ENCODE measurements at places on chromosomes 1 and 21.
A peak's percentile ranks its signal among the peaks of the same experiment; 100 is the strongest.

DNA sequence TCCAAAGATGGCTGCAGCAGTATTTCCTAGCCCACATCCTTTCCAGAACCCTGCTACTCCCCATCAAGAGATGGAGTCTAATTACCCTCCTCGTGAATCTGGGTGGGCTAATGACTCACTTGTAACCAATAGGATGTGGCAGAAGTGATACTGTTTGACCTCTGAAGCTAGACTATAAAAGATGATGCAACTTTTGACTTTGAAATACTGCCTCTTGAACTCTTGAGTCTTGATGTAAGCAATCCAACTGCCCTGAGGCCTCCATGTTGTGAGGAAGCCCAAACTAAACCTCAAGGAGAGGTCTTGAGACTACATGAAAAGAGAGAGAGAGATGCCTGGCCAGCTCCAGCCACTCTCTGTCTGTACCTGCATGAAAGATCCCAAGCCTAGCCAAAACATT, 29.5 kb downstream of the LMO4 start:
- DNase-seq: no peak

- DNase-seq: no peak
These were observed 61.5 kb upstream of the F3 start for GRCh38 chr1:94602802-94603625.

- DNase-seq: no peak
These were observed 14.5 kb downstream of the HHAT start for GRCh38 chr1:210342986-210343780.

- DNase-seq: no peak
These were observed 59.4 kb downstream of the DIPK1A start for GRCh38 chr1:92901699-92902405.

GRCh38 chr1:29948581-29948980, 712.3 kb downstream of the PTPRU start:
- DNase-seq: no peak

DNA sequence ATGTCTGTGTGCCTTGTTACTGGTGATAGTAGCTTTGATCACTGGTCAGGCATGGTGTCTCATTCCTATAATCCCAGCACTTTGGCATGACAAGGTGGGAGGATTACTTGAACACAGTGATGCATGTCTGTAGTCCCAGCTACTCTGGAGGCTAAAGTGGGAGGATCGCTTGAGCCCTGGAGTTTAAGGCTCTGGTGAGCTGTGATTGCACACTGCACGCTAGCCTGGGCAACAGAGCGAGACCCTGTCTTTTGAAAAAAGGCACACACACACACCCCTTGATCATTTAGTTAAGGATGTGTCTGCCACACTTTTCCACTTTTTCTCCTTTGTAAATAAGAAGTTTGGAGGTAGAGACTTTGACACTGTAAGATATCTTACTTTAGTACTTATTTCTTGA, 15.1 kb downstream of the MIGA1 start:
- no peak for DNase-seq

DNA sequence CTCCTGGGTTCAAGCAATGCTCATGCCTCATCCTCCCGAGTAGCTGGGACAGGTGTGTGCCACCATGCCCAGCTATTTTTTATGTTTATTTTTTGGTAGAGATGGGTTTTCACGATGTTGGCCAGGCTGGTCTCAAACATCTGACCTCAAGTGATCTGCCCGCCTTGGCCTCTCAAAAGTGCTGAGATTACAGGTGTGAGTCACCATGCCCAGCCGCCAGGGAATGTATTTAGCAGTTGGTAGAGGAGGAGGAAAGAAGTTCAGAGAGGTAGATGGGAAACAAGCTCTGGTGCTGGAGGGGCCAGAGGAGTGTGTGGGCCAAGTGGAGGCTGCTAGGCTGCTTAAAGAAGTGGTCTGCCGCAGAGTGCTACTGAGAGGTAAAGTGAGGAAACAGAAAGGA, 6.0 kb downstream of the DOP1B start:
- DNase-seq: no peak

GRCh38 chr1:117615474-117615873, 9.6 kb downstream of the TENT5C start:
- DNase-seq: no peak

DNA sequence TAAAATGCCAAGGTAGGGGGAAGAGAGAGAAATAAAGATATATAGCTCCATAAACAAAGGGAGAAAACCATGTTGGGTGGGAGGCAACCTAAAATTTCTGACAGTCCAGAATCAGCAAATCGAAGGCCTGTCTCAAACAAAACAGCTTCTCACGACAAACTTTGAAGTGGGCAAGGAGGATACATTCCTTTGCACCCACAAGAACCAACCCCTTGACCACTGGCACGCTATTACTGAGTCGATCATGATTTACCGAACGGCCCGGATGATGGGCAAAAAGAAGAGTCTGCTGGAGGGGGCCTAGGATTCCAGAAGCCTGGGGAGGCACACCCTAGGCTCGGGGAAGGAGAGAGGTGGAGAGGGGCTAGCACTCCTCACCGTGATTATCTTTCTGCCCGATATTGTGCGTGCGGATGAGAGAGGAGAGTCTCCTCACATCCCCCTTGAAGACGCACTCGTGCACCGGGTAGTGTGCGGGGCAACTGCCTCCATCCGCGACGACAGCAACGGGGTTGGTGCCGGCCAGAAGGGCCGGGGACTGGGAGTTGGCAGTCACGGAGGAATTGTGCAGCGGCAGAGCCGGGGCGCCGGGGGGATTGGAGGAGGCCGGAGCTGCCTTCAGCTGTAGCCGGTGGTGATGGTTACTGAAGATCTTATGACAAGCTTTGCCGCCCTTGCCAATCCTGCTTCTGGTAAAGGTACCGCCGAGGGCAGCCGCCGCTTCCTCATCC, 756 bp downstream of the ANKRD13C start:
- peak; percentile 28 for DNase-seq

DNA sequence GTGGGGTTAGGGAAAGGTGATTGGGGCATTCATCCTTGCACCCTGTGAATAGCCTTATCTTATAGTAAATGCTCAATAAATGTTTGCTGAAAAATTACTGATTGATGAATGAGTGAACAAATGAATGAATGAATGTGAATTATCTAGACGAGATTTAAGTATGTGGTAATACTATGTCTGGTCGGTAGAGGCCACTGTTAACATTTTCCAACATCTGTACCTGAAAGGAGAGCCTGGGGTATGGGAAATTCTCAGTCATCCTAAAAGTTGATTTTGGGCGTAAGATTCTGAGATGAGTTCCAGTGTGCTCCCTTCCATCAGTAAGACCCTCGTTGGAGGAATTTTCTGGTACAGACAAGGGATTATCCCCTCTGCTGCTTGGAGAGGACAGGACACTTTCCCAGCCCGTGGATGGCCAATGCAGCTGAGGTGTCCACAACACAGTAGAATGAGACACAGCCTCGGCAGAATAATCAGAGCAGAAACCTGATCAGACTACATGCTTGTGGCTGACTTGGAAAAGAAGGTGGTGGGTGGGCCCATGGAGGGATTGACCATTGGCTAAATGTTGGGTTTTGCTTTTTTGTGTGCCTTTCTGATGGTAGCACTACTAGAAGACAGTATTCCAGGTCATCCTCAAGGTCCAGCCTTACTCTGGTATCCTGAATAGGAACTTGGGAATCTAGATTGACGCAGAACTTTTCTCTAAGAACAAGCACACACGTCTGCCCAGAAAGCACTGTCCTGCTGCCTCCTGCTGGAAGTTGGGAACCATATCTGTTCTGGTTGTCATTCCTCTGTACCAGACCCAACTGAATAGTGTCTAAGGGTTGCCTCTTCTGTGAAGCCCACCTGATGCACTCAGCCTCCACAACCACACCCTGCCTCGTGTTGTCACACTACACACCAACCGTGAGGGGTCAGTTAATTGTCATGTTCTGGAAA, 262.0 kb downstream of the TNR start:
- no peak for DNase-seq

DNA sequence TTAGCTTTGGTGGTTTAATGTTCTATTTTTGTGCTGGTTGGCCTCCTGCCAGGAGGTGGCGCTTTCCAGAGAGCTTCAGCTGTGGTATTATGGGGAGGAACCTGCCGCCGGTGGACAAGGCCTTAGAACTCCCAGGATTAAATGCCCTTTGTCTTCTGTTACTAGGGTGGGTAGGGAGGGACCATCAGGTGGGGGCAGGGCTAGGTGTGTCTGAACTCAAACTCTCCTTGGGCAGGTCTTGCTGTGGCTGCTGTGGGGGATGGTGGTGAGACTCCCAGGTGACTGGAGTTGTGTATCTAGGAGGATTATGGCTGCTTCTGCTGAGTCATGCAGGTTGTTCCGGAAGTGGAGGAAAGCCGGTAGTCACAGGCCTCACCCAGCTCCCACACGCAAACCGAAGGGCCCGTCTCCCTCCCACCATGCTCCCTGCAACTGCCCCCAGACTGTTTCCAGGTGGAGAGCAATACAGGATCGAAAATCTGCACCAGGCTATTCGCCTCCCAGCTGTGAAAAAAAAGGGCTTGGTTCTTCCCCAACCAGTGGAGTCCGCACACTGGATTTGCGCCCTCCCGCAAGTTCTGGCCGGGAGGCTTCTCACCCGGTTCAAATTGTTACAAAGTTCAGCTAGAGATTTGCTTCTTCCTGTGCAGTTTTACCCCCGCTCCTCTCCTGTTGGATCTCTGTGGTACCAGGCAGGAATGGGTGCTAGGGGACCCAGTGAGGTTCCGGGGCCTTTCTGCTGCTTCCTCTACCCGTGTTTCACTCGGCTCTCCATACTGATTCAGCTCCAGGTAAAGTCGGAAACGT, 220.5 kb downstream of the CENPF start:
- no peak for DNase-seq

DNA sequence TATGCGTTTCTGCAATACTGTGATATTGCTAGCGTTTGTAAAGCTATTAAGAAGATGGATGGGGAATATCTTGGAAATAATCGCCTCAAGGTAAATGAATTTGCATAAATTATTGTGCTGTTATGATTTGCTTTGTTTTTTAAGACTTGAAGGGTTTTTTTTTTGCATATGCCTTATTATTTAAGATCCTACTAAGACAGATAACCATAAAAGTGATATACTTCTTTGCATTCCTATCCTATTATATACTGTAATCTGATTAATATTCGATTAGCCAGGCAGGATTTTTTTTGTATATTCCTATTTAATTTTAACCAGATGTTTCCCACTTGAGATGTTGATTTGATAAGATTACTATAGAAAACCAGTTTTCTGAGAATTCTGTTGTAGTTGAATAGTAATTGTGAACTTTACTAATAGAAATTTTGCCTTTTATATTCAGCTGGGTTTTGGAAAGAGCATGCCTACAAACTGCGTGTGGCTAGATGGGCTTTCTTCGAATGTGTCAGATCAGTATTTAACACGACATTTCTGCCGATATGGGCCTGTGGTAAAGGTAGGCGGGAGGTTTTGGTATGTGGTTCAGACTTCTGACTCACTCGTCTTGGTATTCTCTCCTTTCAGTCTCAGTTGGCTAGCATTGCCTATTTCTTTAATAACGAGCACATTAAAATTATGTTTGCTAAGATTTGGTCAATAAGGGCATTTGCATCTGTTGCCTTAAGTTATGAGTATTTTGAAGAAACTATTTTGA, 56.8 kb downstream of the ZBTB17 start:
- DNase-seq: peak; percentile 9

DNA sequence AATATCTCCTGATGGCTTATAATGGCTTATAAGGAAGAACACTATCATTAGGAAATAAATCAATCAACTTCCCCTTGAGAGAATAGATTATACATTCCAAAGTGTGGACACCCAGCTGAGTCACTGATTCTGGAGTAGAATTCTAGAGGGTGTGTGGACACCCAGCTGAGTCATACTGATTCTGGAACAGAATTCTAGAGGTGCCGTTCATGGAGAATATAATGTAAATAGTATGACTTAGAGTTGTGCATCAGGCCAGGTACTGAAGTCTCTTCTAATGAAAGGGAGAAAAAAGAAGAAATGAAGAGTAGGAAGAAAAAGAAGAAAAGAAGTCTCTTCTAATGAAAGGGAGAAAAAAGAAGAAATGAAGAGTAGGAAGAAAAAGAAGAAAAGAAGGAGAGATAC, 2.4 kb upstream of the USP33 start:
- peak; percentile 38 for DNase-seq

- no peak for DNase-seq
These were observed 8.0 kb upstream of the RNPC3 start for GRCh38 chr1:103517380-103518047.

DNA sequence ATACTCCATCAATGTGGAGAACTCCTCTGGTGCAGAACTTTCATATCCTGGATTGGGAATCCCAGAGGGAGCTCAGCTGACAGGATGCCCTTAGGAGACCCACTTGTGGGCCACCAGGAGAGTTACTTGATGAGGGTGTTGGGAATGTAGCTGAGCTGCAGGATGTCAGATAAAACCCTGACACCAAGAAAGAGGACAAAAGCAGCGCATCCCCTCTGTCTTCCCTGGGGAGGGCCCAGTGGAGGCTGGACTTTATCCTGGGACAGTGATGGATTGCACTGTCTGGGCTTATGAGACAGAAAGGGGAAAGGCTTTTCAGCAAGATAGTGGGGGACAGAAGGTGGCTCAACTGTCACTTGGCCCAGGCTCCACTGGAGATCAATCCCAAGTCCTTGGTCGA, 88.1 kb upstream of the BCAR3 start:
- no peak for DNase-seq

- DNase-seq: no peak
These were observed 22.9 kb downstream of the OVAAL start for GRCh38 chr1:180581635-180582039.

GRCh38 chr1:167472752-167473521, 45.4 kb downstream of the CD247 start:
- no peak for DNase-seq

GRCh38 chr1:115538579-115538978, 103.2 kb upstream of the VANGL1 start:
- no peak for DNase-seq

- DNase-seq: no peak
These were observed 39.0 kb downstream of the COQ8A start for GRCh38 chr1:226979115-226979516.

DNA sequence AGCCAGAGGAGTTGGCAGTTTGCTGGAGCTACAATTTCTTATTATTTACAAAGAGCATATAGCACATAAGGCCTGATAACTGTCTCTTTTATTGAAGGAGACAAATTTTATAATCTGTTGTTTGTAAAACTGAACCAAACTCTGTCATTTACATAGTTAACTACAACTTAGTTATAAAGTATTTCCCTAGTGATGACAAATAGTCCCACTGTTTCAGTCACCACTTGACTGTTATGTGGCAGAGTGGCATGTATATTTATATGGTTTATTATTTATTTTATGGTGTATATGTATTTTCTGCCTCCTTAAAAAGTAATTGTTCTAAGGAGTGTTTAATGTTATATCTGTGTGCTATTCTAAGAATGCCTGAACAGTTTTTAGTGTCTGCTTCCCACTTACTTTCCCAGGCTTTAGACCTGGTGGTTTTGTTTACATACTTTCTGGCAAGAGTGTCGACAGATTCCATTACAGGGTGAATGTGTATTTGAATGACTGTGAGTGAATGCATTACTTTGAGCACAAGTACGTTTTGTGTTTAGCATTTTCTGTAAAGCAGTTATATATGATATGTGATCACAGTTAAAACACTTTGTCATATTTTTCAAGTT, 10.0 kb downstream of the TSEN15 start:
- DNase-seq: no peak

DNA sequence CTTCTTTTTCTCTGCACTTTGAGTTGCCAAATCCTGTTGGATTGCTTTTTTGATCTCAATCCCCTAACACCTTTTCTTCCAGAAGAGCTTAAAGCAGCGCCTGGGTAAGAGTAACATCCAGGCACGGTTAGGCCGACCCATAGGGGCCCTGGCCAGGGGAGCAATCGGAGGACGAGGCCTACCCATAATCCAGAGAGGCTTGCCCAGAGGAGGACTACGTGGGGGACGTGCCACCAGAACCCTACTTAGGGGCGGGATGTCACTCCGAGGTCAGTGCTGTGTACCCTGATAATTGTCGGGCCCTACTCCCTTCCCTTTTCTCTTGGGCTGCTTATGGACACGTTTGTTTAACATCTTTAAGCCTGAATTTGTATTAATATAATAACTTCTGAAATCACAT, 8.3 kb downstream of the CHTOP start:
- no peak for DNase-seq

Measured in mucosa of gallbladder (tissue), 1 donor.